ENCODE measurements at places on chromosomes 5 and 9. TPM values are rescaled to one million over a fixed set of nuclear protein-coding genes. Genes with fewer than 3 reads are reported as not detected.

Gene LCN15
- 0.26 TPM for total RNA-seq

Gene IFNA21
- not detected for total RNA-seq

Gene NMUR2
- total RNA-seq = not detected

Gene PPP2R2B
- 0.19 TPM for total RNA-seq

Measured in A549 treated with ZK216348 at 1 μM for 4 hours (cell line).